ENCODE measurements at places on chromosomes 1 and 21.

DNA sequence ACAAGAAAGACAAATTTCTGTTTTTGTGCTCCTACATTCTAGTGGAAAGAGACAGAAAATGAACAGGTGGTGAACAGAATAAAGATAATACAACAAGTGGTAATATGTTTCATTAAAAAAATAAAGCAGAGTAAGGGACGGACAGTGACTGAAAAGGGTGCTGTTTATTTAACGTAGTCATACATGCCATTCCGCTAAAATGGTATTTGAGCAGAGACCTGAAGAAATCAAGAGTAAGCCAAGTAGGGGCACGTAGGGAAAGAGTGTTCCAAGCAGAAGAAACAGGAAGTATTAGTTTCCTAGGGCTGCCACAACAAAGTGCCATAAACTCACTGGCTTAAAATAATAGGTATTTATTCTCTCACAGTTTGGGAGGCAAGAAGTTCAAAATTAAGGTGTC is 65.6 kb upstream of the KCTD3 start:
- no peak for DNase-seq
- H3K4me3 ChIP-seq, result no peak overlapping the region
- H3K4me1 ChIP-seq, result no peaks in the 10 kb centered on the region
- H3K27ac ChIP-seq, result no peak overlapping the region
- H3K36me3 ChIP-seq, result no peaks in the 10 kb centered on the region

- H3K4me3 ChIP-seq, result no peak overlapping the region
- no peak for DNase-seq
- H3K27me3 ChIP-seq, result no peaks in the 10 kb centered on the region
- no peaks in the 10 kb centered on the region for H3K4me1 ChIP-seq
Measured at GRCh38 chr1:151935154-151935553, 25.8 kb upstream of the THEM4 start.

GRCh38 chr1:247367786-247368422 is 36.2 kb upstream of the ZNF496 start:
- peaks cover 12% of the 10 kb centered on the region for H3K4me1 ChIP-seq
- no peak for DNase-seq

- H3K4me3 ChIP-seq, result no peak overlapping the region
- H3K36me3 ChIP-seq, result no peaks in the 10 kb centered on the region
- no peak for DNase-seq
- H3K27ac ChIP-seq, result no peak overlapping the region
Measured at GRCh38 chr1:65362545-65362944, 53.2 kb downstream of the DNAJC6 start.

DNA sequence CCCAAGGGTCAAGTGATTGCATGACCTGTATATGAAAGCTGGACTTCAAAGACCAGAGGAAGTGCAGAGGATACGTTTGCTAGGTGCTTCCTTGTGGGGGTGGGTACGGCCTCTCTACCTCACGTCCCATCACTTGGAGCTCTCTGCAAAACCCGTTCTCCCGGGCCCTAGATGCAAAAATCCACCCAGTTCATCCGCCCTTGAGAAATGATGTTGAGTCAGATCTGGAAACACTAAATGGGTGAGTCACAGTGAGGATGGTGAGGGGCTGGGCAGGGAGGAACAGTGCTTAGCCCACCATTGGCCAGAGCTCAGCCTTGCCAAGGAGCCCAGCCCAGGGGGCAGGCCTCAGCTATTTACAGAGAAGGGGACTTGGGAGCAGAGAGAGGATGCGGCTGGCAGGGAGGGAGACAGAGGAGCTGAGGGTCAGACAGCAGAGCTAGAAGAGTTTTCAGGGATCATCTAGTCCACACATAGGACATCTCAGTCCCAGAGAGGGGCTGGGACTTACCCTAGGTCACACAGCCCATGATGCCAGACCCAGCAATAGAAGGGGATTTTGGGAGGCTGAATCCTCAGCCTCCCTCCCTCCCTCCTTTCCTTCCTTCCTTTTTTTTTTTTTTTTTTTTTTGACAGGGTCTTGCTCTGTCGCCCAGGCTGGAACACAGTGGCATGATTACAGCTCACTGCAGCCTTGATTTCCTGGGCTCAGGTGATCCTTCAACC is 14.6 kb downstream of the ARHGEF10L start:
- no peak overlapping the region for H3K27ac ChIP-seq
- no peaks in the 10 kb centered on the region for H3K36me3 ChIP-seq
- H3K4me3 ChIP-seq, result no peak overlapping the region
- H3K4me1 ChIP-seq, result peaks cover 19% of the 10 kb centered on the region
- no peaks in the 10 kb centered on the region for H3K27me3 ChIP-seq
